ENCODE measurements at places on chromosomes 3 and 15.

DNA sequence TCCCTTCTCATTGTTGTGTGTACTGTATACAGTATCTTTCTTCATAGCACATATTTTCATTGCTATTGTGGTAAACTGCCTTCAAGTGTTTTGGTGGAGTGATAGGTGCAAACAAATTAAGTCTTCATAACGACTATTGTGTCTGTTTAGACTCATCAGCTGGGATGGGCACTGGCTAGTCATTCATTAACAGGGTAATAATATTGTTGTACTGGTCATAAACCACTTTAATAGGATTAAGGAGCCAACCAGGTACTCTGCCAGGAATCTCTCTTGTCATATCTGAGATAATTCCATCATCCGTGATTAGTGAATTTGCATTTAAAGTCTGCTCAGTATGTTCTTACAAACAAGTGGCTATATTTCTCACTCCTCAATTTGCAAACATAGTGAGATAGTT, 10.2 kb upstream of the TMEM45A start:
- no peak for DNase-seq

DNA sequence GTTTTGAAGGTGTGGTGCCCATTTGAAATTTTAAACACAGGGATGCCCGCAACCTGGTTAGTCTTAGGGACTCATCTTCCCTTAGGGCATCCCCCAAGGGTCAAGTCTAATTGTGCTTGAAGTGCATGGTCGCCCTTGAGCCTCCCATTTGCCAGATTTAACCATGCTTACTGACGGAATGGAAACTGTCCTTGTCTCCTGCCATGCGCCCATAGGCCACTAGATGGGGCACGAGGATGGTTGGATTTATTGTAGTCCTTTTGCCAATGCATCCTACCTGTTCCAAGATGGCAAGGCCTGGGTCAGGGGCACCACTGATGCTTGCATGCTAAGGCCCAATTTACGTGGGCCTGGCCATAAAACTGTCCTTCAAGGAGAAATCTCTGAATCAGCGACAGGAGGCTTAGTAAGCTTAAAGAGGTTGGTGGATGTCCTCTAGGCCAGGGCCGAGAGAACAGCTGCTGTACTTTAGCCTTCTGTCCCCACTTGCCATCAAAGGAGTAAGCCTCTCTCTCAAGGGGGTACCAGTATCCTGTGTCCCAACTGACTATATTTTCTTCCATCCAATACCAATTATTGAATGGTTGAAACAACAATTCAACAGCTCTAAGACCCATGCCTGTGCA, 355.4 kb downstream of the OTOL1 start:
- DNase-seq, result no peak

GRCh38 chr3:169695031-169695430, 31.5 kb upstream of the MECOM start:
- no peak for DNase-seq

GRCh38 chr15:52162260-52162659, 28.9 kb downstream of the GNB5 start:
- DNase-seq, result no peak
